ENCODE measurements at places on chromosomes 6 and 20.

GRCh38 chr6:133184798-133185372, 56.3 kb upstream of the EYA4 start:
- DNase-seq, result peak; percentile 60

- peak; percentile 80 for DNase-seq
Measured at GRCh38 chr6:108114841-108115597, 40.5 kb upstream of the OSTM1 start.

GRCh38 chr6:128979071-128979470, 96.1 kb downstream of the LAMA2 start:
- peak; percentile 15 for DNase-seq

- no peak for DNase-seq
Measured at GRCh38 chr6:168581236-168581635, 140.3 kb downstream of the SMOC2 start.

- peak; percentile 56 for DNase-seq
Measured at GRCh38 chr20:17499041-17499440, 32.1 kb downstream of the BFSP1 start.

- peak; percentile 44 for DNase-seq
Measured at GRCh38 chr20:19583532-19584175, 174.4 kb upstream of the RIN2 start.

- DNase-seq, result no peak
Measured at GRCh38 chr6:155383913-155384312, 69.6 kb upstream of the TFB1M start.

- DNase-seq, result no peak
Measured at GRCh38 chr20:7829776-7830175, 110.5 kb downstream of the HAO1 start.

DNA sequence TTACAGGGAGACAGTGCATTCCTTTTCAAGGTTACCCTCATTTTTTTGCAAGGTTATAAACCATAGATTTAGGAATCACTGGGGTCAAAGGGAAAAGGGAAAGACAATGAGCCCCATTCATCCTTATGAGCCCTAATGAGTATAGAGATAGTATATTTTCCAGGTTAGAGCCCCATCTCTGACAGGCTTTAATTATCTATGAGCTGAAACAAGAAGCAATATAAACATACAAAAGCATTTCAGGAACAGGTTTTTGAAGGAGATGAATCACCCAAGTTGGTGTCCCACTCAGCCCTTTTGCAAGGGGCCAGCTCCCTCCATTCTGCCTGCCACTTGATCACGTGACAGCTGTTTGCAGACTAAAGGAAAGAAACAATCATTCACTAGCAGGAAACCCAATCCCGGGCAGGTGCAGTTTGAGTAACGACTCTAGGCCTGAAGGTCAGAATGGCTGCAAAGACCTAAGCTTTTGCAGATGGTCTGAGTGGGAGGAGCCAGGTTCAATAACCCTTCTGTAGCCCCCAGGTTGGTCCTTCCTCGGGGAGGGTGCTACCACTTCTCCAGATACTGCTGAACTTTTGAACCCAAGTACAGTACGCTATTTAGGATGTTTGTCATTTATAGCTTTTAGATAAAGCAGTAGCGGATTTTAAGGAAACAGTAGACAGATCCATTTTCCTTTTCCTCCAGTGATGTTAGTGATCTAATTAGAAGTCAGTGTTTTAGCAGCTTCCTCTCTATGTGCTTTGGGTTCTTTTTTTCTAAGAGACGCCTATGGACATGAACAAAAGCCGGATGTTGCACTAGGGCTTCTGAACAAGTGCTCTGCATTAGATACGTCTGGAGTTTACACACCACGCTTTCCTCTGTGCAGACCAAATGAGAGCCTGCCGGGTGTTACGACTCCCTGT, 253.2 kb downstream of the SOX4 start:
- DNase-seq, result peak; percentile 11

- peak; percentile 92 for DNase-seq
Measured at GRCh38 chr20:22775671-22776139, 191.3 kb upstream of the FOXA2 start.

DNA sequence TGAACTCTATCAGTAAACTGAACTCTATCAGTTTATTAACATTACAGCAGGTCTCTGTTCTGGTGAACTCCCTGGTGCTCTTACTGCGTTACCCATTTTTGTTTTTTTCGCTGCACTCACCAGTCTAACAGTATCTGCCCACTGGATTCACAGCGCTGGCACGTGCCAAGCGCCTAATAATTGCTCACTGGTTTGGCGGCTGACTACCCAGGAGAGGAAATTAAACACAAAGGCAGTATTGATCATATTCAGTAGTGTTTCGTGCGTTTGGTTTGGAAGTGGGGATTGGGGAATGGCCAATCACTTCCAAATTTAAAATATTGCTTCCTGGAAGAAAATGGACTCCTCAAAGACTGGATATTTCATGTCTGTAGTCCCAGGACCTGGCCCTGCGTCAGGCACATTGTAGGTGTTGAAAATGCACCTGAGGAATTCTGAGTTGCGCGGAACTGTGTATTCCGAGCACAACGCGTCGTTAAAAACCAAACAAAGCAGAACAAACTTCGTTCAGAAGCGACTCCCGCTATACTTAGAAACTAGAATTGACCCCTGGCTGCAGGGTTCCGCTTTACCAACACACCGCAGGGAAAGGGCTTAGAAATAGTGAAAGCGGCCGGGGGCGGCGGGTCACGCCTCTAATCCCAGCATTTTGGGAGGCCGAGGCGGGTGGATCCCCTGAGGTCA, 1.1 kb upstream of the RPS12 start:
- peak; percentile 51 for DNase-seq

- peak; percentile 87 for DNase-seq
Measured at GRCh38 chr20:32574296-32575226, 10.6 kb downstream of the NOL4L start.

GRCh38 chr6:125066964-125067363, 86.6 kb upstream of the TPD52L1 start:
- DNase-seq, result peak; percentile 45

DNA sequence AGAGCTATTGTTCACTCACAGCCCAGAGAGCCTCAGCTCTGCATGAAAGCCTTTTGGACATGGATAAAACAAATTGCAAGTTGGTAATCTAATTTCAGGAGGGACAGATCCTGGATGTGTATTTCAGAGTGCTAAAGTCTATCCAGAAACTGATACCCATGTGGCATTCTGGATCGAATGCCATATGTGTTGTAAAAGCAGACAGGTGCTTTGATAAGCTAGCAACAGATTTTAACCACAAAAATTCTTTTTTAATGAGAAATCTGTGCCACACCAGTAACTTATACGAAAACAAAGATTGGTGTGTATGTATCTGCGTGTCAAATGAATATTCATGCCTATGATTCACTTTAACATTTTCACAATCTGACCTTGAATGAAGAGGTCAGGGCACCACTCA, 936.6 kb upstream of the MAP3K7 start:
- DNase-seq, result no peak

DNA sequence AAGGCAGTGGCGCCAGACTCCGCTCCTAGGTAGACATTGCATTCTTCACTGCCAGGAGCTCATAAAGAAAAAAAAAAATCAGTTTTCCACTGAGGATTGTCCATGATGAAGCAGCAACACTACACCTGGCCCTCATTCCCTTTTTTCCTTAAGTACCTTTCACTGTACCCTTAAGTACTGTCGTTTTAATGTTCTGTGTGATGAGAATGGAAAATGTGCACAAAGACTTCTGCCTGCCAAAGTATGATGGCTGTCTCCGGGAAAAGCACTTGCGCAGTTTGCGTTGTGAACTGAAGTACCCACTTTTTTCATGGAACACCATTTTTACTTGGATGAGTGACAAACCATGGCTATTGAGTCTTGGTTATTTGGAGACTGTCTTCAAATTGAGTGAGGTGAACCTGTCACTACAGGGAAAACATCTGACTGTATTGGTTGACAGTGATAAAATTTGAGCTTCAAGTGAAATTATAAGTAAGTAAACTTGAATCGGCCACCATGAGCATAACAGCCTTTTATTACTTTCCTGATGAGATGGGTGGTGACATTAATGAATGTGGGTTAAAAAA, 104.8 kb downstream of the NCOA3 start:
- no peak for DNase-seq

DNA sequence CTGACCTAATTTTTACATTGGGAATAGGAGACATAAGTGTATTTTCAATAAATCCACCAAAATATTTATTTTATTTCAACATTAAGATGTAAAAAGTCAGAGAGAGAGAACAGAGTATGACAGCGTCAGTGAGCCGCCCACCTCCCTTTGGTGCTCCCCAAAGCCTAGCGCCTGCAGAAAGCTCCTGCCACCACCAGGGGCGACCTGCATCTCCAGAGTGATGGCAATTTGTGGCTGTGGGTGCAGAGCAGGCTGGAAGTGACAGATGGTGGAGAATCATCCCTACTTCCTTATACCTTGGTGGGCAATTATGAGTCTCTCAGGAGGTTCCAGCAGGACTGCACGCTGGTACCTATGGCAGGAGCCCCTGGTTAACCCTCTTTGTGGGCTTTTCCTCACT, 87.3 kb downstream of the PTPRT start:
- no peak for DNase-seq

DNA sequence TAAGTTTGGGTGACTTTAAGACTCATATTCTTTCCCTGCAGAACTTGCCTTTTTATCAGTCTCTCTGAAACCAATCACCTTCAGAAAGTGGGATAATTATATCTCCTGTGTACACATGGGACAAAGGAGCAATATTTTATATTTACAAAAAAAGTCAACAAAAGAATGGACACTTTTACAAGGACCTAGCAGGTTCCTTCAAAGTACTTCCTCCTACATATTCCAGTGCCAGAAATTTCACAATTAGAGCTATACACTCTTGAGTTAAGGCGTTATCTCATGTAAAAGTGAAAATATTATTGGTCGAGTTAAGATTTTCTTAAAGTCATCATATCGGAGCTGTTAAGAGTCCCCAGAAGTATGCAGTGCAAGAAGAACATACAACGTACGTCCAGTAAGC, 98.9 kb upstream of the MAFB start:
- no peak for DNase-seq

GRCh38 chr6:17233531-17233930, 47.6 kb upstream of the RBM24 start:
- DNase-seq, result peak; percentile 31

DNA sequence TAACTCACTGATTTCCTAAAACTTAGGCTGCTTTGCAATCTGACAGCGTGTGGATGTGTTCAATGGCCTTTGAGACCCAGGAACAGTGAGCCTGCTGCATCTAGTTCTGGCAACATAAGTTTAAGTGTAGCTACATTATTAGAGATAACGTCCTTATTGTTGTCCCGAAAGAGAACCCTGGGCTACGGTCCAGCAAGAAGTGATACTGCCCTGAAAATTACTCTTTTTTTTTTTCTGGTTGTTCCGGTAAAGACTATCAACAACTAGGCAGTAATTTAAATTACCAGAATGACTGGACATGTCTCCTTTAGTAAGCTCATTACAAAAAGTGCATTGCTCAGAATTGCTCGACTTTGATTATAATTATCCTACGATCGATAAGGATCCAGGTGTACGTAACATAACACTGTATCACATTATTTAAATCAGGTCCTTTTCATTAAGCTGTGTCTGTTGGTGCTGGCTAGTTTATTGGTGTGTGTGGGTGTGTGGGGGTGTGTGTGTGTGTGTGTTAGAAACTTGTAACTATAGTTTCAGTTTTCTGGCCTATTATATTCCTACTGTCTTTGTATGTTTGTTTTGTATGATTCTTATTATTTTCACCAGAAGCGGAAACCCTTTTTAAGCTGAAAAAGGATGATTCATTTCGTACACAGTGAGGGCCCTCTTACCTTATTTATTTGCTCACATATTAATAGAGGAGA, 3.0 kb downstream of the TSHZ2 start:
- no peak for DNase-seq

DNA sequence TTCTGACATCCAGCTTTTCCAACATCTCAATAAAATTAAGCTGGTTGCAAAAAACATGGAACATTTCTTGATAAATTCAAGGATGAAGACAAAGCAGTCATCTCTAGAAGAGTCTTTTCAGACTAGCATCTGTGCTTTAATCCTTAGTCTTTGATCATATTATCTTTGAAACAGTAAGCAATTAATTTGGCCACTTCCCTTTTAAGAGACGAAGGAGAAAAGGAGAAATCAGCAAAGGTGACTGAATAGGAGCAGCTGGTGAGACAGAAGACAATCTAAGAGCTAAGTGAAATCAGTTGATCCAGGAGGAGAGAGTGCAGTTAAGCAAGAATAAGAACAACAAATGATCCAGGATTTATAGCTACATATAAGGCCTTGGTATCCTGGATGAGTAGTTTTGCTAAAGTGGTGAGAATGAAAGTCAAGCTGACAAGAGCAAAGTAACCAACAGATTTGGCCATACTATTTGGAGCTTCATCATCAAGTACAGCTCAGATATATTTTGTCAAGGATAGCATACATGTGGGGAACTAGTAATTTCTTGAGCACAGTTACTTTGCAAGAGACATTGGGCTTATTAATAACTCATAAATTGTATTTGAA, 215.5 kb downstream of the ADGB start:
- peak; percentile 44 for DNase-seq

- DNase-seq, result no peak
Measured at GRCh38 chr6:140847262-140847645, 1285.5 kb upstream of the GJE1 start.

DNA sequence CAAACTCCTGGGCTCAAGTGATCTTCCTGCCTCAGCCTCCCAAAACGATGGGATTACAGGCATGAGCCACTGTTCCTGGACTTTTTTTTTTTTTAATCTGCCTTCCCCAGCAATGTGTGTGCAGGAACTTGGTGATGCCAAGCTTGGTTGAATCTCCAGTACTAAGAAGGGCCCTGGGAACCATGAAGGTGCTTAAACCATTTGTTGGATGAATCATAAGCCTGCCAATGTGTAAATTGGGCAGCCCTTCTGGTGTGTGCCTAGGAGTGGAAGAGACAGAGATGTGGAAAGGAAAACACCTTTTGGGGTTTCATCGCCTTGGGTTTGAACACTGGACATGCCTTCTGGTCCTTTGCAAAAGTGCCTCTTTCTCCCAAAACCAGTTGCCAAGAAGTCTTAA, 7.1 kb upstream of the SPO11 start:
- no peak for DNase-seq

DNA sequence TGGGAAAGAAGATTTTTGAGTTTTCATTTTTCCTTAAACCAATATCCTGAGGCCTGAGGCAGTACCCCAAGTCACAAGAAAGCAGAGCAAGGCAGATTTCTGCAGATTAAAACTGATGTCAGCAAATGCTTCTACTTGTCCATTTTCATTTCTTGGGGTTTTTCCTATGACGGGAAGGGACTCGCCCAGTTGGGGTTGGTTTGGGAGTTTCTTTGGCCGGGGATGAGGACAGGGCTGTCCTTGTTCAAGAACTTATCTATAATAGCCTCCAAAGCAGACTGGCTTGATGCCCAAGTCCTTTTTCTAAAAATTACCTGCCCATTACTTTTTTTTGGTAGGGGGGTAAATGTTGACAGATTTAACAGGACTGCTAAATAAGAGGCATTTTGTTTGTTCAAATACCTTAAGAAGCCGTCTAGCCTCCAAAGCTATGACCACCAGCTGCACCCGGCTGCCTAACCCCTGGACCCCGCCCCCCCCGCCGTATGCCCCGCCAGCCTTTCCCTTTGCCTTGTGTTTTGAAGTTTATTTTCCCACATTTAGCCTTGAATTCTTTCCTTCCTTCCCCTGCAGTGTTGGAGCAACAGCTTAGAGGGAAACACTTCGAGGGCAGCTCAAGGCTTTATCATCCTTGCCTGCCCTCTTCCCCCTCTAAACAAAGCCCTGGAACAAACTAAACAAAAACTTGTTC, 2.5 kb downstream of the KCNK5 start:
- DNase-seq, result no peak

- peak; percentile 65 for DNase-seq
Measured at GRCh38 chr20:16801919-16802651, 53.9 kb downstream of the OTOR start.

GRCh38 chr20:24949756-24950127, 673 bp downstream of the CST7 start:
- no peak for DNase-seq

GRCh38 chr6:27161946-27162603, 85.4 kb upstream of the PRSS16 start:
- peak; percentile 57 for DNase-seq

Data from cardiac fibroblast (primary cell).